AG08396 (cell line): ENCODE measurements at places on chromosomes 6 and 20.

GRCh38 chr6:34045771-34046170, 100.1 kb downstream of the GRM4 start:
- DNase-seq, result no peak

GRCh38 chr6:130147111-130147510, 75.6 kb downstream of the SAMD3 start:
- DNase-seq, result no peak

DNA sequence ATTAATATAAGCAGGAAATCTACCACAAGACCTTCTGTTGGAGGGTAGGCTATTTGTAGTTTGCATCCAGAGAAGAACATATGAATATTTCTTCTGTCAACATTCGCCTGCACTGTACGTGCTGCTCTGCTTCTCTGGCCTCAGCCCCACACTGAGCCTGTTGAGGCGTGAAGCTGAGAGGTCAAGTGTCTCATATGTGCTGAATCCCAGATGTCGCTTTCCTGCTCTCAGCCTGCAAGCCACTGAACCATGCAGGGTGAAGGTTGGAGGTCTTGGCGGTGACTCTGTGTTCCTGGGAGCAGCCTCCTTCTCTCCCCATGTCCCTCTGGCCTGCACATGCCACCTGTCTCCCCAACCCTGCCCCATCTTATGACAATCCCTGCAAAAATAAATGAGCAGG, 83.6 kb downstream of the TMEM170B start:
- DNase-seq, result no peak

DNA sequence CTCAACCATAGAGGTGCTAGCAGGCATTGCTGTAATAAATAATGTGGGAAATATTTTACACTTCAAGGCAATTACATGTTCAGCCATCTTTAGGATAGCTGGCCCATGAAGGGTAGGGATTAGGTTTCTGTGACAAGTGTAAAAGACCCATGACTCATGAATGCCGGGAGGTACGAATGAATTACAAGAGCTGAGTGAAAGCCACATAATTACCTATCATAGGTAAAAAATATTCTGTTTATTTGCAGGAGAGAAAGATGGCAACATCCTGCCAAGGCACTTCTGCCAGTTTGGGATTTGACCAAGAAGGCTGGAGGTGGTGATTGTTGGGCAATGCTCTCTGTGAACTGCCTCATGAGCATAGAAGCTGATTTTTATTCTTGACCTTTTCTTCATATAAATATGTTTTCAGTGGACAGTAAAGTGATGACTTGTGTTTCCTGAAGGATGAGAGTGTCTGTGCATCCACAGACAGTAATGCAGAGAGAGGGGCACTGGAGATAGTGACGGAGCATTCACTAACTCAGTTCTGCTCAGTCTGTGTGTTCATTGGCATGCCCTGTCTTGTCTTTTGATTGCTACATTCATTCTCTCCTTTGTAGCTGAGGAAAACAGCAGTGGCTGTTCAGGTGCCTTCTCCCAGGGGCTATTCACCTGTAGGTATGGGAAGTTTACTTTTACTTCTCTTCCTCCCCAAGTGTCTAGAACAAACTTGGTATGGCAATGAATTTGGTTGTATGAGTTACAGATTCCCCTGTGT, 481.1 kb downstream of the TFAP2B start:
- no peak for DNase-seq

- no peak for DNase-seq
Measured at GRCh38 chr6:47932575-47932974, 150.7 kb downstream of the OPN5 start.

GRCh38 chr6:163999475-164000125, 585.1 kb downstream of the QKI start:
- DNase-seq, result no peak

GRCh38 chr6:41757931-41758640, 10.9 kb upstream of the PGC start:
- DNase-seq, result no peak

DNA sequence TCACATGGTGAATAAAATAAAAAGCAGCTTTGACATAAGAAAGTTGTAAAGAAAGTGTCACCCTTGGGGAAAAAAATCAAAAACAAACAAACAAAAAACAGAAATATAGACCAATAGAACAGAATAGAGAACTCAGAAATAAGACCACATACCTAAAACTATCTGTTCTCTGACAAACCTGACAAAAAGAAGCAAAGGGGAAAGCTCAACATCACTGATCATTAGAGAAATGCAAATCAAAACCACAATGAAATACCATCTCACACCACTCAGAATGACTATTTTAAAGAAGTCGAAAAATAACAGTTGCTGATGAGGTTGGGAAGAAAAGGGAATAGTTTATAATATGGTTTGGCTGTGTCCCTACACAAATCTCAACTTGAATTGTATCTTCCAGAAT, 159.1 kb downstream of the TINAG start:
- no peak for DNase-seq

GRCh38 chr6:142355520-142356174, 53.8 kb downstream of the ADGRG6 start:
- DNase-seq, result no peak

DNA sequence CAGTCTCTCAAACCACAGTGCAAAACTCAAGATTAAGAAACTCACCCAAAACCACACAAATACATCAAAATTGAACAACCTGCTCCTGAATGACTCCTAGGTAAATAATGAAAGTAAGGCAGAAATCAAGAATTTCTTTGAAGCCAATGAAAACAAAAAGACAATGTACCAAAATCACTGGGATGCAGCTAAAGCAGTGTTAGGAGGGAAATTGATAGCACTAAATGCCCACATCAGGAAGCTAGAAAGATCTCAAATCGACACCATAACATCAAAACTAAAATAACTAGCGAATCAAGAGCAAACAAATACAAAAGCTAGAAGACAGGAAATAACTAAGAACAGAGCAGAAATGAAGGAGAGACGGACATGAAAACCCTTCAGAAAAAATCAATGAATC, 70.5 kb downstream of the TBC1D32 start:
- no peak for DNase-seq
